Uterus (tissue), 4 donors: ENCODE measurements at places on chromosomes 3 and 15. TPM values are rescaled to one million over a fixed set of nuclear protein-coding genes. Genes with fewer than 3 reads are reported as not detected.

The THRB gene
- total RNA-seq: 6.4 TPM

The AP3B2 gene
- total RNA-seq: 6.9 TPM

GRCh38 chr3:53194210-53195065 is 33.4 kb downstream of the PRKCD start:
- H3K4me1 ChIP-seq: peaks cover 6% of the 10 kb centered on the region
- no peaks in the 10 kb centered on the region for H3K27me3 ChIP-seq
- no peaks in the 10 kb centered on the region for H3K36me3 ChIP-seq
- DNase-seq: no peak
- H3K27ac ChIP-seq: no peak overlapping the region

DNA sequence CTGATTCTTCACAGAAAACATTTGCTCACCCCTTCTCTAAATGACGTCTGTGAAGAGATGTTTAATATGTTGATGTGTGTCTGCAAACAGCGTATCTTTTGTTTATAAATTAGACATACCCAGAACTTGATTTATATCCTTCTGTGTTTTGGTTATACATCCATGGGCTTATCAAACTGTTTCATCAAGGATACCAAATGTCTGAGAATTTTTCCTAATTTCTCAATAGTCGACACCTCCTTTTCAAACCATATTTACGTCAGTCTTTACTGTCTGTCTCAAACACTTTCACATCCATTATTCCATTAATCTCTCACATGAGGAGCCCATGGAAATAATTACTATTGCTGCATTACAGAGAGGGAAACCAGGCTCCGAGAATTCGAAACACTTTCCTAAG is 85.4 kb downstream of the FGF12 start:
- DNase-seq: no peak
- H3K27me3 ChIP-seq: no peaks in the 10 kb centered on the region
- H3K4me1 ChIP-seq: no peaks in the 10 kb centered on the region
- no peaks in the 10 kb centered on the region for H3K36me3 ChIP-seq
- H3K4me3 ChIP-seq: no peak overlapping the region
- no peak overlapping the region for H3K27ac ChIP-seq
